ENCODE measurements at places on chromosomes 13 and 19. TPM values are rescaled to one million over a fixed set of nuclear protein-coding genes. Genes with fewer than 3 reads are reported as not detected.

PPP1R12C gene
- total RNA-seq, result 29.4 TPM

PRTN3 gene
- not detected for total RNA-seq

PTGIR gene
- 9.1 TPM for total RNA-seq

LRFN3 gene
- 3.6 TPM for total RNA-seq

Measured in smooth muscle cell of the umbilical artery (primary cell).